Upper lobe of left lung (tissue), 6 donors: ENCODE measurements at places on chromosomes 1 and 21. TPM values are rescaled to one million over a fixed set of nuclear protein-coding genes. Genes with fewer than 3 reads are reported as not detected.
A peak's percentile ranks its signal among the peaks of the same experiment; 100 is the strongest.

DNA sequence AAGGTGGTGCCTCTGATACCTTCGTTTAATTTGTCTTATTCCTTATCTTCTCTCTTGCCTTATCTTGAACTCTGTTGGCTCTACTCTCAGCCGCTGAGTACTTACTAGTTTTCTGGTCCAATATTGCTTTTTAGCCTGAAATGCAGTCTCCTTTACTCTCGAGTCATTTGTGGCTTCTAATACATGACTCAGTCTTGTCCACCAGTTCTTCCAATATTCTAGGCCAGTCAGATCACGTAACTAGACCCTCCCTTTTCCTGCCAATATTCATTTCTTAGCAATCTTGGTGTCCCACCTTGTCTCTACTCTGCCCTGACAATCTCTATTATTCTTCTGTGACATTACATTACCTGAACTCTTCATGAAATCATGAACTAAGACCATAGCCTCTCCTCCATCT is 555.8 kb downstream of the DPYD start:
- DNase-seq = no peak

Gene DDI2
- 31.4 TPM for total RNA-seq

GRCh38 chr1:20430355-20431175 is 55.4 kb downstream of the CAMK2N1 start:
- DNase-seq = peak; percentile 51

DNA sequence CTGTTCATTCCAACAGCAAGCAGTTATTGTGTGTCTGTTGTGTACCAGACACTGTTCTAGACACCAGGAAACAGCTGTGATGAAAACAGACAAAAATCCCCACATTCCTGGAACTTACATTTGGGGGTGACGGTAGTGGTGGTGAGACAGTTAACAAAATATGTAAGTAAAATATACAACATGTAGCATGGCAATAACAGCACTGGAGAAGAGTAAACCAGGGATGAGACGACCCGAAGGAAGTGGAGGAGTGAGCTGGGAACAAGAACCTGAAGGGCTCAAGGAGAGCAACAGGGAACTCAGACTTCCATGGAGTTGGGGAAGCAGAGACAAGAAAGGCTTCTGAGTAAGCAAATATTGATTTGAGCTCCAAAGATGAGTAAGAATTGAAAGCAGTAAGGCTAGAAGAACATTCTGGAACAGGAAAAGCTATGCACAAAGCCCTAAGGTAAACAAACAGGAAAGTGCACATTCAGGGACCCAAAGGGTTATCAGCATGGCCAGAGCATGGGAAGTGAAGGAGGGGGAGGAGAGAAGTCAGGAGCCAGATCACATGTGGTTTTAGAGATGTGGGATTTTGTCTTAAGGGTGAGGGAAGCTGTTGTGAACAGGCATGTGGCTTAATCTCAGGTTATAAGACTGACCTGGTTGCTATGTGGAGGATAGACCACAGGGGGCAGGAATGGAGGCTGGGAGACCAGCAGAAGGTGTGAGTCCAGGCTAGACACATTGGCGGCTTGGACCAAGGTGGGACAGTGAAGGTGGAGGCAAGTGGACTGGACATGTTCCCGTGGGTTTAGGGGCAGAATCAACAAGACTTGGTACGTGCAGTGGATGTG is 7.3 kb downstream of the CSF1 start:
- DNase-seq = no peak

- DNase-seq = no peak
Measured at GRCh38 chr1:6969762-6970161, 184.5 kb downstream of the CAMTA1 start.

- DNase-seq = no peak
Measured at GRCh38 chr1:8886589-8886988, 8.1 kb upstream of the ENO1 start.

- DNase-seq = no peak
Measured at GRCh38 chr1:61052395-61053225, 29.8 kb upstream of the NFIA start.

Gene PDC
- total RNA-seq = not detected

DNA sequence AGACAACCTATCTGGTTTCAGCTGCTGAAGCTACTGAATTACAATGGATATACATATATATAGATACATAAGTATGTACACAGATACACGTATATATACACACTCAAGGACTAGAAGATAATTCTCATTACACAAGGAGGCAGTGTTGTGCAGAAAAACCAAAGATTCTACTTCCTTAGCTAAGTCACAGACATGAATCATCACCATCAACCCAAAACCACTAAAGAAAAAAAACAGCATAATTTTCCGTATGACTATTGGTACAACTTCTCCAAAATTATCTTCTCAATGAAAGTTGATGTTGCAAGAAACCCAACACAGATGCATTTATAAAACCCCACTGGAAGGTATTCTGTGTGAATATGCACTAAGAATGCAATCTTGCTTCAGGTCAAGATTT is 36.8 kb upstream of the RPF1 start:
- no peak for DNase-seq

Gene RNU1-2
- under 0.01 TPM for total RNA-seq

- peak; percentile 88 for DNase-seq
Measured at GRCh38 chr21:43211072-43211759, 42.4 kb downstream of the CRYAA start.

GRCh38 chr1:245310571-245311531 is 156.1 kb downstream of the KIF26B start:
- peak; percentile 44 for DNase-seq

DNA sequence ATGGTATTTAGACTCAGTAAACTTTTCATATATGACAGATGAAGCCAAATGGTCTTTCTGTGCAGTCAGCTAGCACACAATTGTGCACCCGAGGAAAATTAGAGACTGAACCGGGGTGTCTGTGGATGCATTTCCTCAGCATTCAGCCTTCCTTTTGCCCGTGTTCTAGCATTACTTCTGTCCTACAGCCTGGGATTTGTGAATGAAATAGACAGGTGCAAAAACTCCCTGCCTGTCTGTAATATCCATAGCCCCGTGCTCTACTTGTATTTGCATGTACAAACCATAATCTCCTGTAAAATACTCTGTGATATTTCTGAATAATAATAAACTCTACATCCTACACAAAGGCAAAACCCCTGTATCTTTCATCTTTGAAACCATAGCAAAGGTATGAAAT is 64.8 kb upstream of the LGALS8 start:
- DNase-seq = no peak

Gene SUMO3
- 62.2 TPM for total RNA-seq

Gene RHBDL2
- total RNA-seq = 1.1 TPM

DNA sequence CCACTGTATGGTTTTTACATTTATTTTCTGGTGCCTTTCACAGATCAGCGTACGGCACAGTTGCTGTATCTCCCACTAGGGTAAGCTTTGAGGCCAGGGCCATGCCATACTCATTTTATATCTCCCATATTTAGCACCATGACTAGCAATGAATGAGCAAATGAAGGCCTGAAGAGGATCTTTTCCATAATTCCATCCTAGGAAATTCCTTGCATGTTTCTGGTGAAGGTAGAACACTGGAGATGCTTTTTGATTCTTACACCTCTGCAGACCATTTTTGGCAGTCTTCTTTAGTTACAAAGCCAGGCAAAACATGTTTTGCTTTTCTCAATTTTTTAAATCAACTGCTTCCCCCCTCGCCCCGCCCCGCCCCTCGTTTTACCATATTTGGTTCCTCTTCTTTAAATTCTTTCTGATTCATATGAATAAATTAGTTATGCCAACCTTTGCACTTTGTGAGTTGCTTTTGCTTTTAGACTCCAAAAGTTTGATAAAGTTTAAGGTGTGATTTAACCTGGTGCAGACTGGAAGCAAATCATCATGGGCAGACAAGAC is 78.9 kb upstream of the AK4 start:
- no peak for DNase-seq

Gene LCK
- total RNA-seq = 6.7 TPM

GRCh38 chr1:203146537-203146936 is 19.0 kb downstream of the ADORA1 start:
- DNase-seq = no peak

DNA sequence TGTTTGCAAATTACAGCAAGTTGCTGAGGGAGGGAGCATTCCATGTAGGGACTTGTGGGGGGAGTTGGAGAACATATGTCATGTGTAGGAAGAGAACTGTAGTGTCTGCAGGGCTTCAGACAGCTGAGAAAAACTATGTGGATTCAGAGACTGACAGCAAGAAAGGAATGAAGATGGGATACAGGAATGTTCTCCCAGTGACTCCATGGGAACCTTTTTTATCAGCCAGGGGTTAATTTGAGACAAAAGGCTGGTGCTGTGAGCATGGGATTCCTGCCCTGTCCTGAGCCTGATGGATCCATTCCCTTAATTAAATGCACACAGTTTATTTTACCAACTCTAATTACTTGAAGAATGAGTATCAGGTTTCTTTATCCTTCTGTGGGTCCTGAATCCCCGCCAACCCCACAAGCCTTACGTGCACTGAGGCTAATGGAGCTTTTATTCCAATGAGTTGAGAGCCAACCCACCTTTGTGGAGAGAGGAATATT is 26.5 kb upstream of the PLXNA2 start:
- DNase-seq = no peak

- DNase-seq = no peak
Measured at GRCh38 chr1:245997471-245998258, 509.4 kb downstream of the SMYD3 start.

GRCh38 chr1:52553362-52554266 is 722 bp upstream of the TUT4 start:
- peak; percentile 87 for DNase-seq

Gene FCN3
- total RNA-seq = 660 TPM

- no peak for DNase-seq
Measured at GRCh38 chr1:64001038-64001437, 202.4 kb upstream of the UBE2U start.

- no peak for DNase-seq
Measured at GRCh38 chr1:81428998-81429397, 371.7 kb upstream of the ADGRL2 start.

Gene CYP4A11
- not detected for total RNA-seq

Gene KIF26B
- total RNA-seq = 2.1 TPM

DNA sequence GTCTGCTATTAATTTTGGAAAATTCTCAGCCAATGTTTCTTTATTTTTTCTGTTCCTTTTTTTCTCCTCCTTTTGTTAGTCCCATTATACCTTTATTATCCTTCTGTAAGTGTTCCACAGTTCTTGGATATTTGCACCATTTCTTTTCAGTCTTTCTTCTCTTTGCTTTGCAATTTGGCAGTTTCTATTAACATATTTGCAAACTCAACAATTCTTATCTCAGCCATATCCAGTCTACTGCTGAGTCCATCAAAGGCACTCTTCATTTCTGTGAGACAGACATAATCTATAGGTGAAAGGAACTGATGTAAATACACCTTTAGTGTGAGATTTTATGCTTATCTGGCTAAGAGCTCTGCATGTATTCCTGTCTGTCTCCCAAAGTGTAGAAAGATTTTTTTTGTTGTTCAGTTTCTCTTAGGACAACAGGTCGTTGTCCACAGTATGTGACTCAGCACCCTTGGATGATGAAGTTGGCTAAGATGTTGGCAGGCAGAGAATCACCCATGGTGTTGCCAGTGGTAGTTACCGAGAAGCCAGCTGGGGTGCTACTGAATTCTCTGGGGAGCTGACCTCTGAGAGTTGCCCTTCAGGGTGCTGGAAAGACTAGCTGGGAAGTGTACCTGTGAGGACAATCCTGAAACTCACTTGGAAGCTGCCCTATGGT is 38.4 kb downstream of the LEPR start:
- DNase-seq = no peak

DNA sequence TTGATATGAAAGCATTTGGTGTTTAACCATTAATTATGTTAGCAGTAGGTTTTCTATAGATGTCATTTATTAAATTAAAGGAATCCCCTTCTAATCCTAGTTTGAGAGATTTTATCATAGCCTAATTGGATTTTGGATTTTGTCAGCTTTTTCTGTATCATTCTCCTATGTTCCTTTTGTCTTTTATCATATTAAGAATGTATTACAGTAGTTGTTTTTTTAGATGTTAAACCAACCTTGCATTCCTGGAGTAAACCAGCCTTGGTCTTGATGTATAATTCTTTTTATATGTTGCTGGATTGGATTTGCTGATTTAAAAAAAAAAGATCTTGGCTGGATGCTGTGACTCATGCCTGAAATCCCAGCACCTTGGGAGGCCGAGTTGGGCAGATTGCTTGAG is 5.6 kb downstream of the SETDB1 start:
- no peak for DNase-seq

Gene CR2
- total RNA-seq = not detected

DNA sequence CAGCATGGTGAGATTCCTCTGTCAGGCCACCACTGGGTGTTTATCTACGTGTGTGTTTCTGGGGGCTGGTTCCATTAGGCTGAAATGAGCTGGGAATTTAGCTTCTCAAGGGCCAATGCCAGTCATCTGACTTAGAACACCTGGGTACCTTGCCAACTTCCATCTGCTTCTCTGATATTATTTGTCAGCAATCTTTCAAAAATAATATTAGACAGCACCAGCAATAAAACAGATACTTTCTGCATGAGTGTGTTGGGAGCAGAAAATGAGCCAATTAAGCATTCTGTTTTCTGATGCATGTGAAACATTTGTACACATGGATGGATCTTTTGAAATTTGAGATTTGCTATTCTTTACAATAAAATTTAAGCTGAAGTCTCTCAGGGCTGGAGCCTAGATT is 124.1 kb downstream of the RYR2 start:
- DNase-seq = no peak

- DNase-seq = peak; percentile 68
Measured at GRCh38 chr1:36328713-36329112, 5.3 kb upstream of the EVA1B start.

DNA sequence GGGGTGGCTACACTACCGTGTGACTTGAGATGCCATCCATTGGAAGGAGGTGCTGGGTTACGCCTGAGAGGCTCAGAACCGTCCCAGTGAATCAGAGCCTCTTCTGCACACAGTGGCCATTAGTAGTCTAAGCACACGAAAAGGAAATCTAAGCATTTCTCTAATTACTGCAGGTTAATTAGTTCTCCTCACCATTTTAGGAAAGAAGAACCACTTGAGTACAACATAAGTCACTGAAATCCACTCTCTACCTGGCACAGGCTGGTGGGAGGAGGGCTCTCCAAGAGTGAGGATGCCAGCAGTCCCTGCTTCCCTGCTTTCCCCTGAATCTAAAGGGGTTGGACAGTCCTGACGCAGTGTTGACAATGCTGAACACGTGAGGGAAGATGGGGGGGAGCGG is 606.3 kb downstream of the NPHP4 start:
- DNase-seq = no peak

DNA sequence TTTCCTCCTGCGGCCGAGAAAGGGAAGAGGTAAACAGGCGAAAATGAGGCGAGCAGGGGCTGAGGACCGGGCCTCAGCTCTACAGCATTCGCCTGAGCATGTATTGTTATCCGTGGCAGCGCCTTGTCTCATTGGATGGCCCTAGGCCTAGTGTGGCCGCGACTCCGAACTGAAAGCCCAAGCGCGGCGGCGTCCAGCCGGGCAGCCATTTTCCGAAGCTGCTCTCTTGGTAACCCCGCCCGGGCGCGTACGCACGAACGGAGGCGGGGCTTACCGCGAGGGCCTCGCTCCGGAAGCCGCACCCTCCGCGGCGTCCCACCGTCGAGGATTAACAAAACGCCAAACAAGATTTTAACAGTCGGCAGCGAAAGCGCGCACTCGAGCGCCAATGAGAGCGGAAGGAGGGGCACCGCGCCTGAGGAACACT is 797 bp upstream of the USP1 start:
- DNase-seq = peak; percentile 97
